Activated T-cell treated with anti-CD3 and anti-CD28 coated beads for 24 hours (primary cell): ENCODE measurements at places on chromosomes 7 and 10.

DNA sequence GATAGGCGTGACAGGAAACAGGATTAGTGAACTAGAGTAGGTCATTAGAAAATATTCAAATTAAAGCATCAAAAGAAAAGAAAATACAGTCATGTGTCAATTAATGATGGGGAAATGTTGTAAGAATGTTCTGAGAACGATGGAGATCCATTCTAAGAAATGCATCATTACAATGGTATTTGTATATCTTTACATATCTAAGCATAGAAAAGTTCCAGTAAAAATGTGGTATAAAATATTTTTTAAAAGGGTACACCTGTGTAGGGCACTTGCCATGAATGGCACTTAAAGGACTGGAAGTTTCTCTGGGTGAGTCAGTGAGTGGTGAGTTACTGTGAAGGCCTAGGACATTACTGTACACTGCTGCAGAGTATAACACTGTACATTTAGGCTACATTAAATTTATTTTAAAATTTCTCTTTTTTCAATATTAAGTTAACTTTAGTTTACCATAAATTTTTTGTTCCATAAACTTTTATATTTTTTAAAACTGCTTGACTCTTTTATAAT is 282.5 kb downstream of the BMPER start:
- no peak for DNase-seq

DNA sequence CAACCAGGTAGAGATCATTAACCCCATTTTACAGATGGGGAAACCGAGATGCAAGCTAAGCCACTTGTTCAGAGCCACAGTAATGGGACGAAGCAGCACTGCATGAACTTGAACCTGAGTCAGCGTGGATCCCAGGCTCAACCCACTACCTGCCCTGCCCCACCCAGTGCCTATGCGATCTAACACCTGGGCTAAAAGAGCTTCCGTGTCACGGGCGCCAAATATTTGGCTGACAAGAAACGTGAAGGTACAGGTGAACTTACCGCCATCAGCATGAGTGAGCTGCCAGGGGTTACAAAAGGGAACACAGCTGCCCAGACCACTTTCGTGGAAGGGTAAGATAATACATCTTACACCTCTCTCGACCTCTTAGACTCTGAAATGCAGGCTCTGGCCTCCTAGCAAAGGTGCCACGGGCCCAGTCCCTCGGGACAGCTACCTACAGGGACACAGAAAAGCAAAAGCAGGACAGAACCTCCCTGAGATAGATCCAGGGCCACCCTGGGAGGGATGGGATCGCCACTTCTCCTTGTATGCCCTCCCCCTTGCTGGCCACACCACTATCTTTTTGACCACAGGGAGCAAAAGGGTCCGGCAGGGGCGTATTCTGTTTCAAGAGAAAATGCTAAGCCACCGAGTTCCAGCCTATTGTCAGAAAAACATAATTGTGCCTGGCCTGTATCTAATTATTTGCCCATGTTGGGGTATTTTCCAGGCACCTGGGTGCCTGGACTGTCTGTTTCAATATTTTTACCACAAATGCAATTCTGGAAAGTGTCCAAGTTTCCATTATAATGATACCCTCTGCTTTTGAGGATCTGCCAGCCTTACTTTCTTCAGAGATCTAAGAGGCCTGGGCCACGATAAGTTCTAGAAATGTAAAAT is 6.4 kb downstream of the CHST15 start:
- DNase-seq = no peak

- DNase-seq = no peak
Measured at GRCh38 chr10:71877821-71878220, 26.8 kb upstream of the PSAP start.

GRCh38 chr10:124289851-124290795 is 128.6 kb downstream of the OAT start:
- DNase-seq = no peak

DNA sequence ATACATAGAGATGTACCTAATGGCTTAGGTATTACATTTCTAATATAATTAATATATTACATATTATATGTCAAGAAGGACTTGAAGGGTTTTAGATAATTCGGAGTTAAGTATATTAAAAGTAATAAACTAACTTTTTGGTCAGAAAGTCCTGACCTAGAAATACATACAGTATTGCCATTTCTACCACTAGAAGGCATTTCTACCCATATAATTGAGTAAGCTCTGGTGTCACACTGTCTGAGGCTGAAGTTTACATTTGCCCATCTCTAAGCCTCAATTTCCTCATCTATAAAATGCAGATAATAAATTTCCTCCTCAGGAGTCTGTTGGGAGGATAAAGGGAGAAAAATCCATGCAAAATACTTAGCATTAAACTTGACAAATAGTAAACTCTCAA is 7.1 kb downstream of the FKBP14 start:
- no peak for DNase-seq

DNA sequence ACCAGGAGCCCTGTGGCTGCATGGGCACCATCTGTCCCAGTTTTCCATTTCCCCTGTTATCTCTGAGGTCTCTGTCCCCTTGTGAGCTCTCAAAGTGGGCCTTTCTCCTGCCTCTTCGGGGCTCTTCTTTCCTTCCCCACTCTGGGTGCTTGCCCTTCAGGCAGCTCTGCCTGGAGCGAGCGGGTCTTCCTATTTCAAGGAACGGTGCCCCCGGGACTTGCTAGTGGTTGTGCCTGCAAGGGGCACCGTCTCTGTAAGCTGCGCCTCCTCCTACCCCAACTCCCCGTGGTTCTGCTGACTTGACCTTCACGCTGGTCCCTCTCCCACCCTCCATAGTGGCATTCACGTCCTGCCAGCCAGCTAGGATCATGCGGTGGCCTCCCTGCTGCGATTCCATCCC is 110.1 kb downstream of the DOCK1 start:
- no peak for DNase-seq

- no peak for DNase-seq
Measured at GRCh38 chr7:157402911-157403534, 66.2 kb downstream of the DNAJB6 start.

DNA sequence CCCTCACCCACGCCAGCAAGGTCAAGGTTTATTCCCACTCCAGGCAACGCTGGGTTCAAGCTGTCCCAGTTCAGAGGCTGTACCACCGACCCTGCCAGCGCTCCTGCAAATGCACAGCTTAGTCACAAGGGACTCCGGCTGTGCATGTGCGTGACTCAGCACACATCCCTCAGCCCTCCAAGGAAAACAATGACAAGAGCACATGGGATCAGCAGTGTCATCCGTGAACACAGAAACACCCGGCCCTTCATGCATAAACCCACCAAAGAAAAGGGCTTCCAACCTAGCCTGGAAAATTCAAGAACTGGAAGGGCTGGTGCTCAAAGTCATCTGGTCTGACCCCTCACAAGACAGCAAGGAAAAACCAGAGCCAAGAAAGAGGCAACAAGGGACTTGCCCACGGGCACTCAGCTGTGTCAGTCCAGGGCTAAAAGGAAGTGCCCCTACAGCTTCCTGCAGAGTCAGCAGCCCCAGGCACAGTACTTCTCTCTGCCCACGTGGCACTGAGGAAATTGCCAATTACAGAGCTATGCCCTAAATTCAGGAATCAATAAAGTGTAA is 106.1 kb downstream of the KCNMA1 start:
- no peak for DNase-seq

DNA sequence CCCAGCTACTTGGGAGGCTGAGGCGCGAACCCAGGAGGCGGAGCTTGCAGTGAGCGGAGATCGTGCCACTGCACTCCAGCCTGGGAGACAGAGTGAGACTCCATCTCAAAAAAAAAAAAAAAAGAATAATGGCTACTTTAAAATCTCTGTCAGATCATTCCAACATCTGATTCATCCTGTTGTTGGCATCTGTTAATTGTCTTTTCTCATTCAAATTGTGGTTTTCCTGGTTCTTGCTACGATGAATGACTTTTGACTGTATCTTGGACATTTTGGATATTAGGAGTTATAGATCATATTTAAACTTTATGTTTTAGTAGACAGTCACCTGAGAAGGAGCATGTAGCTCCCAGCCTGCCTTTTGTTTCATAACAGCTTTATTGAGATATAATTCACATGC is 8.5 kb downstream of the TPST1 start:
- no peak for DNase-seq

GRCh38 chr10:126041804-126042231 is 145.5 kb downstream of the FANK1 start:
- DNase-seq = peak; percentile 57

GRCh38 chr7:105567821-105568220 is 13.5 kb downstream of the EFCAB10 start:
- no peak for DNase-seq
